ENCODE measurements at places on chromosomes 11 and 22.
A peak's percentile ranks its signal among the peaks of the same experiment; 100 is the strongest.

DNA sequence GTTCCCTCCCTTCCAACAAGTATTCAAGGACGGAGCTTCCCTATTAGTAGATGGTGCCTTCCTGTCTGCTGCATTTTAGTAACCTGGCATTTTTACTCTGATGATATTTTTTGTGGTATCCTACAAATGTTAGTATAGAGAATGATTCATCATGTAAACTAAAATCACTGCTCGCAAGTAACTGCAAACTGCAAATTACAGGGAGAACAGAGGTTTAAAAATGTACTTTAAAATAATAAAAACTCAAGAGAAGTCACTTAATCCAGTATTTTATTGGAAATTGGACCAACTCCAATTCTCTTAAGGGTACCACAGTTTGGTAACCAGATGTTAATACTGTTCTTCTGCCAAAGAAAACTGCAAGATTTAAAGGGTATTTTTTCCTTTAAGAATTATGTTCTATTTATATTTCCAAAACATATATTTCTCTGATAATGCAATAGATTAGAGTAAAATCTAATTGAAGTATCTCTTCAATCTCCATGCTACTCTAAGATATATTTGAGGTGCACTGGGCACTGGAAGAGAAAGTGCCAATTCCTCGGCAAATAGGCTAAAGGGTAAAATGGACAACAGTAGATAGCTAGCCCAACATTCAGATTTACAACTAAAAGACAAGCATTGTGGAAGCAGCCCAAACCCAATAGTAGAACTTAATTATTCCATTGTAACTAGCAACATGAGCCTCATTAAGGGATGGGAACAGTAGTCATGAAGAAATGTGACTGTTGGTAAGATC lies 298.0 kb downstream of the TTC28 start:
- no peak for DNase-seq

DNA sequence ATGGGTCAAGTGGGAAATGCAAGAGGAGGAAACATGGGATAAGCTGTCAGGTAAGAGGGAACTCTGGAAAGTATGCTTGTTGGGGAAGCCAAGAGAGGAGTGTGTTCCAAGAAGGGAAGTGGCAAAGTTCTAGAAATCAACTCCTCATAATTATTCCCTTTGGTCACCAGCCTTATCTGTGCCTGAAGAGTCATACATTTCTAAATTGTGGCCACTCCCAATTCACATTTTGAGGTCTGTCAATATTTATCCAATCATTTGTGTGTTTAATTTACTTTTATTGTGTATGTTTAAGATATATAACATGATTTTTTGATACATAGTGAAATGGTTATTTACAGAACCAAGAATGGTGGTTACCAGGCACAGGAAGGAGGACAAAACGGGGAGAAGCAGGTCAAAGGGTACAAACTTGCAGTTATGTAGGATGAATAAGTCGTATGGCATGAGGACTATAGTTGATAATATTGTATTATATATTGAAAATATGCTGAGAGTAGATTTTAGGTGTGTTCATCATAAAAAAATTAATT lies 131.7 kb downstream of the GRIA4 start:
- DNase-seq, result no peak

DNA sequence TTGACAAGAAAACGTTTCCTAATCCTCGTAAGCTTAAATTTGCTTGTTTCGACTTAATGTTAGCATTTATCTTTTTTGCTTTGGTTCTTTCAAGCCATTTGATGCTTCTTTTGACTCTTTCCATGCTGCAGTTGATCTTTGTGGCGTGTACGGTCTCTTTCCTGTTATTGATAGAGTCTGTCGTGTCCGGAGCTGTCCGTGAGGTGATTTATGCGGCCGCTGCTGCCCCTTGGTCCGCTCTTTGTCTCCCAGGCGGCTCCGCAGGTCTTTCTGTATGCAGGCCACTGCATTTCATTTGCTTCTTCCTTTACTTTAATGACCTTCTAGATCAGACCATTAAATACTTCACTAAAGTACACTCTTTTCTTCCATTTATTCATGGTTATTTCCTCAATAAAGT lies 50.3 kb downstream of the TBC1D22A start:
- DNase-seq, result no peak

GRCh38 chr11:15616130-15617105 lies 501.7 kb downstream of the INSC start:
- no peak for DNase-seq

GRCh38 chr11:70146895-70147520 lies 56.1 kb upstream of the FADD start:
- no peak for DNase-seq

DNA sequence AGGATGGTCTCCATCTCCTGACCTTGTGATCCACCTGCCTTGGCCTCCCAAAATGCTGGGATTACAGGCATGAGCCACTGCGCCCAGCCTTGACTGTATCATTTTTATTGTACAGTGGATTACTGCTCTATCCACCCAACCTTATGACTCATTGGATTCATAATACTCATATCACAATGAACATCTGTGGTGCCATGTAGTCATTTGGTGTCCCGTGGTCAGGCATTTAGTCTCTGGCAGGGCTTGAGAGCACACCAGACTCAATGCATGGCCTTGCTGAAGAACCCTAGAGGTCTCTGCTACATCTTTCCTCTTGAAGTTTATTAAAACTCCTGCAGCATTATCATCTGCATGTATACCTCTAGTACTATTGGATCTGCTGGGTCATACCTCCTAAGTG lies 98.0 kb upstream of the LDLRAD3 start:
- DNase-seq, result no peak

DNA sequence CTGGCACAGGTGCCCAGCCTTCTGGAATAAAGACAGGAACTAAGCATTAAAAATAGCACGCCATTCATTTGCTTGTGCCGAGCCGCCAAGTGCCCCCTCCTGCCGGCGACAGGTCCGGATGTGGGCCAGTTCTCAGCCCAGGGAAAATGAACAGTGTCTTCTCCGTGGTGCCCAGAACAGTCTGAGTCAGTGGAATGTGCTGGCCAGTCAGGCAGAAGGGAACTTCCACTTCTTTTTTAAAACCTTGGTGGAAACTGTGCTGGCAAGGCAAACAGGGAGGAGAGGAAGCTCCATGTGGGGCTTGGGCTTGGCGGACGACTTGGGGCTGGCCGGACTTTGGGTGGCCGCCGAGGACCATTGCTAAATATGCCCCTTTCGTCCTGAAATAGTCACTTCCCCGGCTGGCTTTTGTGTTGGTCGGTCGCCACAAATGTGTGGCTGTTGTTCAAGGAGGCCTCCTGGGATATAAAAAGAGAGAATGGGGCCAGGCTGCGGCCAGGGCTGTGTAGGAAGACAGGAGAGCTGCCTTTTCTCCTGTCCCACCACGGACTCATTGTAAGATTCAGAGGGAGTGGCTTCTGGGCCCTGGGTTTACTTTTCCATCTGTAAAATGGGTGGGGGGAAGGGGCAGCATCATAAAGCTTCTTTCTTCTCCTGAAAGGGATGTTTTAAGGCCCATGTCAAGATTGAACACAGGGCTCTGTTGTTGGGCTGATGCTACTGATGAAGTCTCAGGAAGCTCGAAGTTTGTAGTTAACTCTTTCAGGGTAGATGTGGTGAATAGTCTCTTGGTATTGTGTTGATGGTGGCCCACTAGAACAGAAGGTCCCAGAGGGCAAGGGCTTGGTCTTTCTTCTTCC lies 101.0 kb downstream of the PTPRJ start:
- DNase-seq, result no peak

GRCh38 chr22:24144056-24144777 lies 37.1 kb upstream of the SUSD2 start:
- no peak for DNase-seq

GRCh38 chr22:21972293-21972779 lies 10.3 kb downstream of the TOP3B start:
- peak; percentile 21 for DNase-seq

- no peak for DNase-seq
Measured at GRCh38 chr11:72369743-72370142, 64.6 kb downstream of the CLPB start.

GRCh38 chr22:16586170-16586569 lies 6.4 kb downstream of the CCT8L2 start:
- DNase-seq, result no peak

DNA sequence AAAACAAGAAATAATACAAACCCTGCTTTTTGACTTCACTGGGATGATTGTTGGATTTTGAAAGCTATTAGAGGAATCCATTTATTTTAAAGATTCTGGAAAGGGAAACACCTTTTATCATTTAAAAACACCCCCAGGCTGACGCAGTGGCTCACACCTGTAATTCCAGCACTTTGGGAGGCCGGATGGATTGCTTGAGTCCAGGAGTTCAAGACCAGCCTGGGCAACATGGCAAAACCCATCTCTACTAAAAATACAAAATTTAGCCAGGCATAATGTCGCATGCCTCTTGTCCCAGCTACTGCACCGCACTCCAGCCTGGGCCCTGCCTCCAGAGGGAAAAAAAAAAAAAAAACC lies 317 bp upstream of the SCN2B start:
- DNase-seq, result no peak

DNA sequence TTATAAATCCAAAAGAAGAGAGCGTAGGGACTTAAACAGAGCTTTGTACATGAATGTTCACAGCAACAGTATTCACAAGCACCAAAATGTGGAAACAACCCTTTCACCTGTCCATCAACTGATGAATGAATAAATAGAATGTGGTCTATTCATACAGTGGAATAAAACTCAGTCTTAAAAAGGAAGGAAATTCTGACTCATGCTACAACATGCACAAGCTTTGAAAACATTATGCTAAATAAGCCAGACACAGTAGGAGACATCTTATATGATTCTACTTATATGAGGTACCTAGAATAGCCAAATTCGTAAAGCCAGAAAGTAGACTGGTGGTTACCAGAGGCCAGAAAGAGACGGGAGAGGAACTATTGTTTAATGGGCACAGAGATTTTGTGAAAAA lies 74.3 kb downstream of the SHANK2 start:
- no peak for DNase-seq

DNA sequence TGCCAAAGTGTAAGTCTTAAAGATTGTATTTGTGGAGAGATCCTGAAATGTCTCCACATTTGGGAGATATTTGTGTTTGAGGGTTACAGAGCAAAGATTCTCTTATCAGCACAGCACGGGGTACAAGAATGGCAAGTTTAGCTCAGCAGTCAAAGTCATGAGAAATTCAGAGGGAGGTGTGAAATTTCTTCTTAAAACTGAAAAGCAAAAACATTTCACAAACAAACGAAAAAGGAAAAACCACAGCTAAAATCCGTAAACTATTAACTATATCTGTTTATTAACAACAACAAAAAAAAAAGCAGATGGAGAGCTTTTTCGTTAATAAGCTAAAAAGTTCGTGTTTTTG lies 40.9 kb upstream of the ETS1 start:
- no peak for DNase-seq

DNA sequence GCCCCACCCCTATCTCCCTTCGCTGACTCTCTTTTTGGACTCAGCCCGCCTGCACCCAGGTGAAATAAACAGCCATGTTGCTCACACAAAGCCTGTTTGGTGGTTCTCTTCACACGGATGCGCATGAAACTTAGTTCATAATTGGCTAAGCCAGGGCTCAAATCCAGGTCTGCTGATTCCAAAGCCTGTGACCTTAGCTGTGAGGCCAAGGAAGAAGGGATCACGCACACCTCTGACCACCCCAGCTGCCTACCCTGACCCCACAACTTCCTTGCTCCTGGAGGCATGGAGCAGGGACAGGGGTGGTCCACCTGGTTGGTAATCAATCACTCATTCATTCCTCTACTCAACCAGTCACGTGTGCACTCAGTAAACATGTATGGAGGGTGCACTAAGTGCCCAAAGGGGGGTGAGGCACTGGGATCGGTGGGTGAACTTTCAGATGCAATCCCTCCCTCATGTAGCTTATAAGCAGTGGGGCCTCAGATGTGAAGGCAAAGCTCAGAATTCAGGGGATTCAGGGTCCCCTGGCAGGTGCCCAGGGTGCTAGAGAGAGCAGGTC lies 10.3 kb downstream of the FXYD2 start:
- no peak for DNase-seq

GRCh38 chr11:47003180-47003877 lies 66.8 kb downstream of the CSTPP1 start:
- no peak for DNase-seq

- no peak for DNase-seq
Measured at GRCh38 chr11:71067753-71068152, 184.6 kb downstream of the SHANK2 start.

DNA sequence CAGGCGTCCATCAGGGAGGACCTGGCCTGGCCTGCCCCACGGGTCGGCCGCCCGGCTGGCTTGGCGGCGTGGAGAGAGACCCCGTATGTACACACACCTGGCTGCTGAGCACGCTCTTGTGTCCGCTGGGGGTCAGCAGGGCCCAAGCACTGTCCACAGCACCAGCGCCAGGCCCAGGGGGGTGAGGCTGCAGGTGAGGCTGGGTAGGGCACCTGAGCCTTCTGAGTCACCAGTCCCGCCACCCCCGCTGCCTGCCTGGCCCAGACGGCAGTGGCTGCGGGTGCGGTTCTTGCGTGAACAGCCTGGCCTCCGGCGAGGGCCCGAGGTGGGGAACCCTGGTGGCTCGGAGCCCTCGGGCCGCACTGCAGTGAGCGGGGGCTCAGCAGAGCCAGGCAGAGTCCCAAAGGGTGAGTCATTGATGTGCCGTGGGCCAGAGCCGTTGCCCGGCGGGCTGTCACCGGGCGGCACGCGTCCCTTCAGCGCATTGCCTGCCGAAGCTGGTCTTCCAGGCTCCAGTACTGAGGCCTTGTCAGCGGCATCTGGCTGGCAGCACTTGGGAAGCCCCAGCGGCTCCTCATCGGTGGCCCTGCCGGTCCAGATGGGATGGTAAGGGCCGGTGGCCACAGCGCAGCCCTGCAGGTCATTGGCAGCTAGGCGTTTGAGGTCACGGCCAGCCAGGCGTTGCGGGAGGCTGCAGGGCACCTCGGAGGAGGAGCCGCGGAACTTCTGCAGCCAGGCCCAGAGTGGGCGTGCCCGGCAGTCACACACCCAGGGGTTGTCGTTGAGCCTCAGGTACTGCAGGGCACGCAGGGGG lies 26.3 kb downstream of the RTN4R start:
- DNase-seq, result no peak

DNA sequence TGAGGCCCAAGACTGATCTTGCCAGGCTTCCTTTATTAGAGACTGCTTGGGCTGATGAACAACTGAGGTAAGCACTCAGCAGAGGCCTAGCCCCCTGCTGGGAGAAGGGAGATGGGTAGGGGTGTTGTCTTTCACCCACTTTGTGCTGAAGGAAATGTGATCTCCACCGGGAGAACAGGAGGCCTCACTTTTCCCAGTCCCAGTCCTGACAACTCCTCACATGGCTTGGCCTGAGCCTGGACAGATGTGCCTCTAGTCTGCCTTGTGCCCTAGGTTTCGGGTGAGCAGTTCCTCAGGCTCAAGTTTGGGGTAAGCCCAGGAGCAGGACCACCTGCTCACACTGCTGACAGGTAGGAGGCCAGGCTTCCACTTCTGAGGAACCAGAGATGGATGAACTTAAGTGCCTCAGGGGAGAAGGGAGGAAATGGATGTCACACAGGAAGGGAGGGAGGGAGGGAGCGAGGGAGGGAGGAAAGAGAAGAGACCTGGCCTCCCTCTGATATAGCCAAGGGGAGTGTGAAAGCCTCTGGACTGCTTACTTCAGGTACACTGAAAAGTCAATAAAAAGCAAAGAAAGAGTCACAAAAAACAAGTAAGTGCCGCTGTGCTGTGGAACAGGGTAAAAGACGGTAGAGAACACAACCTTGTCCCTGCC lies 8.1 kb downstream of the CLPB start:
- DNase-seq, result no peak

- no peak for DNase-seq
Measured at GRCh38 chr11:107011977-107012376, 6.3 kb downstream of the GUCY1A2 start.

GRCh38 chr11:8346157-8346755 lies 82.6 kb upstream of the LMO1 start:
- DNase-seq, result no peak

- DNase-seq, result no peak
Measured at GRCh38 chr11:131886201-131886600, 515.8 kb downstream of the NTM start.

All from stimulated activated CD8-positive, alpha-beta memory T cell treated with anti-CD3 and anti-CD28 coated beads, Interleukin-2, amount 100 ng/mL, for 1 hour (primary cell).